ENCODE measurements at places on chromosomes 7 and 10.

DNA sequence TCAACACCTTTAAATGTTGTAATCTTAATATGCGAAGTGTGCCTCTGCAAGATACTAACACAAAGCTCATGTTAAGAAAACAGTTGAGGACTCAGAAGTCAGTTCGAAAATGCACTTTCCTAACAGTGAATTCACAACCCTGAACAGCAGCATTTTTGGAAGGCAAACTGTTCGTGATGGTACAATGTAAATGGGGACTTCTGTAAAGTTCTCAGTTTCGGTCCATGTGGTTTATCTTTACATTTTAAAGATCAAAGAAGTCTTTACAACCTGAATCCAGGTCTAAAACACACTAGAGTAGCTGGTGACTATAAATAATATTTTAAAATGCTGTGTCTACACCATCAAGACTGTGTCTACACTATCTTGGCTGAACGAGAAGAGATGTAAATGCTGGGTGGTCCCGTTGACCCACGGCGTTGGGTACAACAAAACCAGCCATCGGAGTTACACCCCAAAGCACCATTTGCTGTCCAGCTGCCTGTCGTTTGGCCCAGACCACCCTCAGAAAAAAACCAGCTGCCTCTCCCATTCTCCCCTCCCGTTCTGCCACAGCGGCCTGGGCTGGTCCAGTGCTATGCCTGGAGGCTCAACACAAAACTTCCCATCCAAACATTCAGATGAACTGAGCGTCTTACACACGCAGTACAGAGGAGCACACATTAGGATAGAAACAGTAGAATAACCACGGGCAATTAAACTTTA lies 42.9 kb downstream of the MKI67 start:
- no peak for DNase-seq

DNA sequence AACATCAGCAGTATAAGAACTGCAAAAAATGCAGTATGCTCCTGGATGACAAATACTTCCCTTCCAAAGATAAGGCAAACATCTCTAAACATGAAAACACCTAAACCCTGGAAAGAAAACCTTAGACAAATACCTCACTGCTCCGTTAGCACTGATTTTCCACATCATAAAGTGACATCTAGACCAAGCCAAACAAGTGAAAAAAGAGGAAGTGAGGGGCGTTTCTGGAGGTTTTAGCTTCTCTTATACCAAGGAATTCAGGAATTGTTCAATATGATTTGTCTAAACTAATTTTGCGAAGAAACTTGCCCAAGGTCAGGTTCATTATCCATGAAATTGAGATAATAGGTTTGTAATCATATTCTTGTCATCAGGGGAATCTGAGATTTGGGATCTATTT lies 279.7 kb downstream of the ADRA2A start:
- peak; percentile 5 for DNase-seq

GRCh38 chr10:32048282-32048681 lies 7.9 kb downstream of the KIF5B start:
- DNase-seq, result no peak

DNA sequence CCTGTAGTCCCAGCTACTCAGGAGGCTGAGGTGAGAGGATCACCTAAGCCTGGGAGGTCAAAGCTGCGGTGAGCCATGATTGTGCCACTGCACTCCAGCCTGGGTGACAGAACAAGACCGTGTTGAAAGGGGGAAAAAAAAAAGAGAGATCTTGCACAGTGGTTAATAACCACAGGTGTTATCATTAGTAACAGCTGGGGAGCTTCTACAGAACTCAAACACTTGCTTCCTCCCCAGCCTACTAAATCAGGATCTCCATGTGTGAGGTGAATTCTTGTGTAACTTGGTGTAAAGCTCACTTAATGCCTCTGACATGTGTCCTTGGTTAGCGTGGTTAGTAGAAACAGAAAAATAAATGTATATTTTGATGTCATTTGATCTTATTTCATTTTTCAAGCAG lies 43.9 kb upstream of the BMS1 start:
- DNase-seq, result no peak

GRCh38 chr7:21941611-21942141 lies 4.0 kb downstream of the CDCA7L start:
- DNase-seq, result peak; percentile 82

GRCh38 chr7:113125728-113126127 lies 7.4 kb upstream of the SMIM30 start:
- no peak for DNase-seq

GRCh38 chr10:114668375-114669080 lies 10.5 kb upstream of the ABLIM1 start:
- no peak for DNase-seq

DNA sequence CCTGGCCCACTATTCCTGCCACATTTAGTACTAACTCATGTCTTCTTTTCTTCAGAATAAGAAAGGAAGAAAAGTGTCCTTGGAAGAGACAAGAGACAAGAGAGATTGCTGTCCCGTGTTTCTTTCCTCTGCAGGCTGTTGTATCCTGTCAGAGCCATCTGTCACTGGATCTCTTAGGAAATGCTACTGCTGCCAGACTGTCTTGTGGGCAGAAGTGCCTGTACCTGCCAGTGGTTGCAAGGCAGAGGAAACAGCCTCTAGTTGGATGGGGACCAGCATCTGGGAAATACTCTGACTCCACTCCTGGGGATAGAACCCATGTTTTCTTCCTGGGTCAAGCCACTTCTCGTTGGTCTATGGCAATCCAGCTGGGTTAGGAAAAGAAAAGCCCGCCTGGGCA lies 16.7 kb upstream of the MAP3K8 start:
- DNase-seq, result no peak

GRCh38 chr7:43868681-43869005 lies 674 bp downstream of the MRPS24 start:
- peak; percentile 12 for DNase-seq

DNA sequence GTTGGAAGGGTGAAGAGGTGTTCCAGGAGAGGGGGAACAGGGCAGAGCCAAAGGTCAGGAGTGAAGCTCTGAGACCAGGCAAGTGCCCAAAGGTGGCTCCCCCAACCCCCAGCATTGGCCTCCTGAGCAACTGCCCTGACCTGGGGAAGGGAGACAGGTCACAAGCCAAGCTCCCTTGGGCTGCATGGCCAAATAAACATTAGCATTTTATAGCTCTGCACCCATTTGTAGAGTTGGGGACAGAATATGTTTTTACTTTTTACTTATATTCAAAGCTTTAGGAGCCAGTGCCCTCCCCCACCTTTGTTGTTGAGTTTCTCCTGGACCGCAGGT lies 4.0 kb downstream of the UNC5B start:
- no peak for DNase-seq

DNA sequence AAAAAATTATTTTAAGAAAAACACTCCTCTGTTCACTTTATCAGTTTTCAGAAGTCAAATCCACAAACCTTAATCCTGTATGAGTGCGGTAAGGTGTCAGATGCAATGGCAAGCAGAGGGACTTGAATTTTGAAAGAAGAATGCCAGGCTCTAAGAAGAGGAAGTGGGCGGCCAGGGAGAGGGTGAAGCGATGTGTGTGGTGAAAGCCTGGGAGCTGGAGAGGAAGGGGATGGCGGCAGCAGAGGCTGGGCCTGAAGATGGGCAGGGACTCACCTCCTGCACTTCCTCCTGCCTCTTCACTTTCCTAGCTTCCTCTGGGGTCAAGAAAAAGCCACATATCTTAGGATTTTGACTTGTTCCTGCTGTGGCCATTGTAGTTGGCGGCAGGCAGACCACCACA lies 609.6 kb downstream of the PARD3 start:
- peak; percentile 88 for DNase-seq

- no peak for DNase-seq
These were observed 55.0 kb downstream of the RELN start for GRCh38 chr7:103934508-103934907.

DNA sequence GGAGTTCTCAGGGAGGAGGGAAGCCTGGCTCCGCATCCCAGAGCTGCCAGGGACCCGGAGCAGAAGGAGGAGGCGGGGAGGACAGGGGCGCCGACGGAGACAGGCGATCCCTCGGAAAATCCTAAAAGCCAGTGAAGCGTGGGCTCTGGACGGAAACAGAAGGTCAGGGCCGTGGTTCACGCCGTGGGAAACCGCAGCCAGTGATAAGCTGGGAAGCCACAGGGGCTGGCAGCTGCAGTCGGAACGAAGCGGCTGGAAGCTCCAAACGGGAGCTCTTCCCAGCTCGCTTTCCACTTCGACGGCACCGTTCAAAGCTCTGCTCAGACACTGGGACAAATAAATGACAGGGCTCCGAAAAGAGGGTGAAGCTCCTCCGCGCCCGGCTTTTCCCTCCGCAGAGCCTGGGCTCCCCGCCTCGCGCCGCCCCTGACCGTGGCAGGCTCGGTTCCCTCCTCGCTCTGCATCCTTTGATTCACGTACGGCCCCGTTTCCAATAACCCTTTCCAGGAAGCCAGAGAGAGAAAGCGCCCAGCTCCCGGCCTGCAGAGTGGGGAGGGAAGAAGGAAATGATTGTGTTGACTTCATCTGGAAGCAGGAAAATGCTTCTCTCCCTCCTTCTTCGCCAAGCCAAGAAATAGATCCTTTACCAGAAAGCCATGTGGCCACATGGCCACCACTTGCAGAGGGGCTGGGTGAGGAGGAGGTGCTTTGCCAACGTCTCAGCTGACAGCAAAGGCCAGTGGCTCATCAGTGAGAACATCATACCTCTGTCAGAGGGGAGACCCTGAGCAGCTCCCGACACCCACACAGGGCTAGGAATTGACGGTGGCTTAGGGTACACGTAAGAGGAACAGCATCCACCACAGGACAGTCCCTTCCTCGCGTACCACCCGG lies 57.4 kb downstream of the ADRB1 start:
- DNase-seq, result peak; percentile 65

DNA sequence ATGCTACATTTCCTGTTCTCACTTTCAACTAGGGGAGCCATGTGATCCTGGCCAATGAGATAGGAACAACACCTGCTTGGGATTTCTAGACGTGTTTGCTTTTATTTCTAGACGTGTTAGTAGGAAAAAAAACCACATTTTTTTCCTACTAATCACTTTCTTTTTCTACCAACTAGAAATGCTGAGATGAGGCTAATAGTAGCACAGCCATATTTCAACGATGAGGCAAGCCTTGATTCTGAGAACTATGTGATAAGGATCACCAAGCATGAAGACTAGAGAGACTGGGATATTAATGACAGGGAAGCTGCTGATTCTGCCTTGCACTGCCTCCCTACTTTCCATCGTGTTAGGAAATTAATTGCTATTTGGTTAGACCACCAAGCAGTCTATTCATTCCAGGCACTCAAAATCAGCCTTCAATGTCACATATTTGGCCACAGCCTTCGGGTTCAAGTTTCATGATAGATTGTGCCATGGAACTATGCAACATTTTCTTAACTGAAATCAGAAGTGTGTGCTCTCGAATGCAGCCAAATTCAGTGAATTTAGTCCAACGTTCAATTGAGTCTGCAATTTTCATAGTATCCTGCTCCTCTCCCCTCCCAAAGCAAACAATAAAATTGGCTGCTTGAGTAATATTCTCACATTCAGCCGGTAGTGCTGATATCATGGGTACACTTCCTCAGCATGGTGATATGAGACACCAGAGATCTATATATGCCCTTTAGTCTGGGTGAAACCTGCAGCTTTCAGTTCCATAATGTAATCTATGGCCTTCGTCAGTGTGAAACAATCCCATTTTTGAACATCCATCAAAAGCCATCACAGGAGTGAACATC lies 98.1 kb downstream of the GPR37 start:
- no peak for DNase-seq

GRCh38 chr10:5684971-5685763 lies 529 bp downstream of the TASOR2 start:
- DNase-seq, result peak; percentile 77

DNA sequence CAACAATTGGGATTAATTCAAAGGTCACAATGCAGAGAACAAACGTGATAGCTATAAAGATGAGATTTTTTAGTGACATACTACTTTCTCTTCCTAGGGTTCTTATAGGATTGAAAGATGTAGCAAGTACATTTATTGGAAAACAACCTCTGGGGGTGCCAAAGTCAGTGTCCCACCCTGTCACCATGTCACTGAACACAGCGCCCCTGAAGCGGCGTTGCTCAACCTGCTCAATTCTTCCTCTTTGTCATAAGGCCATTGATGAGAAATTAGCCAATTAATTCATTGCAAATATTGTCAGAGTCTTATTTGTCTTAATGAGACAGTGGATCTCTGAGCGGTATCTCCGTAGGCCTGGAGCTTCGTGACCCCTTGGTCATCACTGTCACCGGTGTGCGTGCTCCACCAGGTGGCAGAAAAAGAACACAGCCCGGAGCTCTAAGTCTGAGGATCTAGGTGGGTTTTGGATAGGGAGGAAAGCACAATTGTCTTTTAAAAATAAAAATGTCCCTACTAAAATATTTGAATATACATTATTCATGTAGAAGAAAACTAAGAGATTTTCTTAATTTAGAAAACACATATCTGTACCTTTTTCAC lies 362.6 kb downstream of the PAXIP1 start:
- peak; percentile 12 for DNase-seq

DNA sequence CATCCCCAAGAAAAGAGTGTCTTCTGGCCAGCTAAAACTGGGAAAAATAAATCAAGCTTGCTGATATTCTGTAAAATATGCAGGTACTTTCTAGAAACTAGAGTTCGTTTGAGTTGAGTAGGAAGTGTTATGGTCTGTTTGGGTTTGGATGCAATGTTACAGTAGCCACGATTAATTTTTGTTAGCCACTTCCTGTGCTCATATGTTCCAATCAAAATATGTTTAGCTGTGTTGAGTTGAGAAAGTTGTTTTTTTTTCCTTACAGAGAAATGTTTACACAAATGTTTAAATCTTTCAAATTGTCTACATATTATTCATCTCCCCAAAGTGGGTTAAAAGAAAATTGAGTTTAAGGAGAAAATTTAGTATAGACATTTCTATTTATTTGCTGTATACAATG lies 11.3 kb upstream of the LAMB1 start:
- DNase-seq, result no peak

DNA sequence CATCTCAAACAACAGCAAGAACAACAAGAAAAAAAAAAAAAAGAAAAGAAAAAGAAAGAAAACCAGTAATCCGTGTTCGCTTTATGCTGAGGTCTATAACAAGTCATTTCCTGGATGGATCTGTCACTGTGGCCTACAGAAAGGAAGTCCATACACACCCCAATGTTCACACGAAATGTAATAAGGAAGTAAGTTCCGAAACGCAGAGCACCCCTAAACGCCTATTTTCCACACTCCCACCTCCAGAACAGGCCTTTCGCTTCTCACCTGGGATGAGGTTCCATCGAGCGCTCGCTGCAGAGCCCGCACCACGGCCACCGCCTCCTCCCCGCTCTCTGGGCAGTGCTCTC lies 735 bp downstream of the ZNF394 start:
- DNase-seq, result peak; percentile 45

DNA sequence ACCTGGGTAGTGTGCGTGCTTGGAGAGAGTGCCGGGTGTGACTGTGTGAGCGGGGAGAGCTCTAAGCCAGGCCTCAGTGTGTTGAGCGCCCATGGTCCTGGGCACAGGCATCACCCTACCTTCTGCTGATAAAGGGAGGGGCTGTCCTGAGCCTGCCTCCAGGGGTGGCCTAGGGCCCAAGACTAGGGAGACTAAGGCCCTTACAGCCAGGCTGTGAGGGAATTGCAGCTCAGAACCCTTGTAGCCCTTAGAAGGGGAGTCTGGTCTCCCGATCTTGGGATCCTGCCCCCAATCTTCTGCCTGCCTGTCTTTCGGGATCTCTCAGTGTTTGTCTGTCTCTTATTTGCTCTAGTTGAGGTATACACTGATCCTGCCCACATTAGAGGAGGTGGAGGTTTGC lies 41.2 kb downstream of the PAX2 start:
- no peak for DNase-seq

Data from KBM-7 (cell line).